ENCODE measurements at places on chromosomes 1 and 21.

DNA sequence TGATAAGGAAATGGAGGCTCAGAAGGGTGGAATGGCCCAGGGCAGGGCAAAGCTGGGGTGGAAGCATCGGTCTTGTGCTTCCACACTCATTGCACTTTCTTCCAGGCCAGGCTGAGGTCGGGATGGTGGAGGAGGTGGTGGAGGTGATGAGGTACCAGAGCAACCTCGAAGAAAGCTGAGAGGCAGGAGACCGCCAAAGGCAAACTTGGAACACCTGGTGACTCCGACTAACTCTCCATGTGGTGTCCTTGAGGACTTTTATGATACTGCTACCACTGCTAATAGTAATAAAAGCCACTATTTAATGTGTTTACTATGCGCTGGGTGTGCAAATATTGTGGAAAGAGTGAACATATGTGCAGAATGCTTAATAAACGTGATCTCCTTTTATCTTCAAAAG lies 16.9 kb upstream of the BTG2 start:
- no peak for DNase-seq

- no peak for DNase-seq
Measured at GRCh38 chr1:227388214-227389168, 70.2 kb upstream of the CDC42BPA start.

GRCh38 chr1:62444701-62445100 lies 7.9 kb downstream of the USP1 start:
- DNase-seq: no peak

DNA sequence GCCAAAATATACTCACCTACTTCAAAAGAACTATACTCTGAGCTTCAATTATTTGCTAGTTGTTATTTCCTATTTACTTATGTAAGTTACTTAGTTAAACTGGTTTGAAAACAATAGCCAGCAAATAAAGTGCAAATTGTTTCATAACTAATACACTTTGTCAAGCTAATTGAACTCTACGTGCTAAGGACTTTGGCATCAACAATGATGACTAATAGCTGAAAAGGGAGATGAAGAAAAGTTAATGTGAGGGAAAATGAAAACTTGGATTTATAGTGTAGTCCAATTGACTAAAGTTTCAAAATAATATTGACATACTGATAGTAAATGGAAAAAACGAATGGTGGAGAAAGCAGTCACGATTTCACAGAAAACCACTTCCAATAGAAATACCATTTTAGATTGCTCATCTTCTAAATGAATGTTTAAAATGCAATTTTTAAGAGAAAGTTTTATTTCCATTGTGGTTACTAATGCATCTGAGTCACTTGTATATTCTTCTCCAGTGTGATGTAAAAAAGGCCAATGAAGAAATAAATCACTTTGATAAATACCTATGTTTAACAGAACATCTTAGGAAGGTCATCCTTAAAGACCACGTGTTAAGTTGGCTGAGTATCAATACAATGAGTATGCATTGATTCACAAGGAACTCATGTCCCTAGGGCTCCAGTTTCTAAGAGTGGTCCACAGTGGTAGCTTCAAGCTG lies 455.2 kb downstream of the LTN1 start:
- no peak for DNase-seq

DNA sequence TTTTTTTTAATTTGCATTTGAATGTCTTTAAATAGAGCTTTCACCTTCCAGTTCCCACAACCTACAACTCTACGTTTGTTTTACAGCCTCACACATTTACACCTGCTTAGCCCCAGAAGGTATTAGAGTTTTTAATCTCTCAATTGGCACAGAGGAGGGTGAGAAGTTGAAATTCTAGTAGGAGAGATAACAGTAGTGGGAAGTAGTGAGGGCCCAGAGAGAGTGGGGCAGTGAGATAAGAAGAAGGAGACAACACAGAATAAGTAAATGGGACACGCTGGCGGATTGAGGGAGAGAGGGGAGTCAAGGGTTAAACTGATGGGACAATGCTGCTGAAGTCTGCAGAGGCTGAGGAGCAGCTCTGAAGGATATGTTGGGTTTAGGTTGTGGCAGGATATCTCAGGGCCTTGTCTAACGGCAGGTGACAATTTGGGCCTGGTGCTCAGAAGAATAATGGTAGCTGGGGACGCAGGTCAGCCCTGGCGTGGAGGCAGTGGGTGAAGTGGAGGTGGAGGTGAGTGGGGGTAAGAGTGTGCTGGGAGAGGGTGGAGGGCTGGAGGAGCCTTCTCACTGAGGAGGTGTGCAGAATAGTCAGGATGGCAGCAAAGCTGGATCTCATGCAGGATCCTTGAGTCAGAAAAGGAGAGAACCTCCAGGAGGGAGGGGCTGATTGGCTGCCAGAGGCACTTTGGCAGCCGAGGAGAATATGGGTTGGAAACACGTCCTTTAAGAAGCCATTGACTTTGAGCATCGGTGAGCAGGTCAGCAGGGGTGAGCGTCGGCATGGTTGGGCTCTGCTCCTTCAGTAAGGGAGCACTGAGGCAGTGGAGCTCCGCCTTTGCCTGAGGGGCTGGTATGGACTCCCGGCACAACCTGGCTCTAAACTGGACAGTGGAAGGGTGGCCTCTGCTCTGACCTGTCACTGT lies 72.9 kb downstream of the SYT6 start:
- DNase-seq: no peak

DNA sequence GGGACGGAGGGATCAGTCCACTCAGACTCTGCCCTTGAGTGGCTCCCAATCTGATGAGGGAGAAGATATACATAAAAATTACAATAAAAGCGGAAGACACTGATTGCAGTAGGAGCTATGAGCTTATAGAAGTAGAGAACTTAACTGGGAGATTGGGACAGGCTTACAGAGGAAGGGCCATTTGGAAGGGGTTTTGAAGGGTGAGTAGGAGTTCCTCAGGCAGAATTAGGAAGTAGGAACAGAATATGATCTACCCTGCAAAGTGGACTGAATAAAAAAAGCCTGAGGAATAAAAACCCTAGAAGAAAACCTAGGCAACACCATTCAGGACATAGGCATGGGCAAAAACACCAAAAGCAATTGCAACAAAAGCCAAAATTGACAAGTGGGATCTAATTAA lies 9.2 kb upstream of the WASF2 start:
- DNase-seq: no peak

DNA sequence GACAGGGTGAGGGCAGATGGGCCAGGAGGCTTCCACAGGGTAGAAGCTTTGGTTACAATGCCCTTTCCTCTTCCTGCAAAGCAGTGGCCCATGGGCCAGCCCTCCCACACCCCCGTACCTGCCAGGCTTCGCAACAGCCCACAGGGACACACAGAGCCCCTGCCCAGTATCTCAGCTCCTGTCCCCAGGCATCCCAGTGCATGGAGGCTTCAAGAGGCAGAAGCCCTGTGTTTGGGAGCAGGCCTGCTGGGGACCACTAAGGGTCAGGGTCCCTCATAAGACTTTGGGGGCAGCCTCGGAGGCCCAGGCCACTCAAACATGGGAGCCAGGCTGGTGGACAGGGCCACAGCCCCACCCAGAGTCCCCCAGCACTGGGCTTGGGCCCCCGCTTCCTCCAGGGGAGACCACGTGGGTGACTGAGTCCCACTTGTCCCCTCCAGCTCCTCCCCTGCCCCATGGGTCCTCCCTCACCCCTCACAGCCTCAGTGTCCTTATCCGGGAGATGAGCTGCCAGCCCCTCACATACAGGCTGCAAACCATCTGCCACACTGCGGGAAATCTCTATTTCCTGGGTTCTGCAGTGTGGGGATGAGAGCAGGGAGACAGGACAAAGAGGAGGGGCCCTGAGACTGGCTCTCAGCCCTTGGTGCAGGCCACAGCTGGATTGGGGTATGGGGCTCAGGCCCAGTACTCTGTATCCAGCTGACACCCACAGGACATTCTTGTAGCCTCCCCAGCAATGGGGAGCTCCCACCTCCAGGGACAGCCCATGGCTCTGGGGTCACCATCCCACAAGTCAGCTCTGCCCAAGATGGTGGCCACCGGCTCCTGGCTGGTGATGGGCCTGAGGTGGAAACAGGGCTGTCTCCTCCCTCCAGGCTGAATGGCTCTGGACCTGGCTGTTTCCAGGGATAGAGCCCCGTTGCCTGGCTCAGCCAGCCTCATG lies 50.7 kb downstream of the WNT9A start:
- no peak for DNase-seq

- no peak for DNase-seq
Measured at GRCh38 chr21:37817242-37817641, 99.0 kb downstream of the KCNJ6 start.

DNA sequence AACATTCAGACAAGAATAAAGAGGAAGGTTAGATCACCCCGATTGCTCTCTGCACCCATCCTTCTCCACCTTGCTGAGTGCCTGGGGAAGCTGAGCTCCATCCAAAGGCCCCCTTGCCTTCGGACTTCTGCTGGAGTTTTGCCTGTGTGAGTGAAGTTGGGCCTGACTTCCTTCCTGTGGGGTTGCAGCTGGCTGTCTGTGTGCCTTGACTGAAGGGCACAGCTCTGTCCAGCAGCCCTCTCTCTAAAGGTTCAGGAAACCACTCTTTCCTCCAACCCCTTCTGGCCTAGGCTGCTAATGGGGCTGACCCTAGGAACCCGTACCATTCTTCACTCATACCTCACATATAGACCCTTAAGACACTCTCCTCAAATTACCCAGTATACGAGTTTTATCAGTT lies 173.4 kb upstream of the HMCN1 start:
- no peak for DNase-seq

DNA sequence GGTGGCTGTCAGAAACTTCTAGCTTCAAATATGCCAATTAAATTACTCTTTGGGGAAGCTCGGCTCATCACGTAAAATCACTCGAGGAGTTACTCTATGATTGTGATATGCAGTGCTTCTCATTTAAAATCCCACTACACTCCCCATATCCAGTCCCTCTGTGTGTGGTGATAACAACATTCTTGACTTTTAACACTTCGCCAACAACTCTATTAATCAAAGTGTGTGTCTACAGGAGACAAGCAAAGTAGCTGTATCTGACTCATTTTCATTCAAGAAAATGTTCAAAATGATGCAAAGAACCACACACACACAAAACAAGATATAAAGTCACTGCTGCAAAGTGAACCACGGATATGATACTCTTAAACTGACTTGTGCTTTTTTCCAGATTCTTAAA lies 341.3 kb downstream of the DSCAM start:
- DNase-seq: no peak

DNA sequence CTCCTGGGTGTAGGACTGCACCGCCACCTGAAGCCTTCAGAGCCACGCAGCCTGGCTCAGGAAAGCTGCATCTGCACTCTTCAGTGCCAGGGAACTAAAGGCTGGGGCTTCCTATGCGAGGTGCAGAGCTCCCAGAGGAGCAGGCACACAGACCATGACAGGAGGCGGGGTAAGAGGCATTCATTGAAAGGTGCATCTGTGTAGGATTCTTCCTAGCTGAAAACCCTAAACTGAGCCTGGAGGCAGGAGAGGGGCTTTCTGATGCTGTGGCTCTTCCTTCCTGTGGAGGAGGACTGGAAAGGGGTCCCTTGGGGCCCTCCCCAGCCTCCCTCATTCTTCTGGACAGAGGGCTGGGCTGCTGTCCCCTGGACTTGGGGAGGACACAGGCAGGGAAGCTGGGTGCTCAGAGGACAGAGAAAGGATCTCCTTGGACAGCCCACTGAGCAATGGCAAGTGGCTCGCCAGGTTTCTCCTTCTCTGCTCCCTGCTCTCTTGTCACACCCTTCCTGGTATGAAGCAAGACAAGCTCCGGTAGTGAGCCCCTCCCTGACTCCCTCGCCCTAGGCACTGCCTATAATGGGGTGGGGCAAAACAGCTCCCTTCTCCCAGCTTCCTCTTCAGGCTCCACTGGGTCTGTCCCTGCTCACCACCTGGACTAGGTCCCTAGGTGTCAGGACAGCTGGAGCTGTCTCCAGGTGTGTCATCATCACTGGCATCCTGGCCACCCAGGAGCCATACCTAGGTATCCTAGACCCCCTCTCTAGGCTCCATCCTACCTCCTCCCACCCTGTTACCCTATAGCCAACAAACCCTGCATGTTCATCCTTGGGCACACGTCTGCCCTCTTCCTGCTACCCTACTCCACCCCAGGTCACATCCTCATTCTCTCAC lies 20.0 kb downstream of the S100A6 start:
- DNase-seq: no peak

GRCh38 chr1:158153746-158154444 lies 26.8 kb upstream of the CD1D start:
- DNase-seq: no peak

- no peak for DNase-seq
Measured at GRCh38 chr1:232841823-232842565, 36.8 kb downstream of the MAP10 start.

DNA sequence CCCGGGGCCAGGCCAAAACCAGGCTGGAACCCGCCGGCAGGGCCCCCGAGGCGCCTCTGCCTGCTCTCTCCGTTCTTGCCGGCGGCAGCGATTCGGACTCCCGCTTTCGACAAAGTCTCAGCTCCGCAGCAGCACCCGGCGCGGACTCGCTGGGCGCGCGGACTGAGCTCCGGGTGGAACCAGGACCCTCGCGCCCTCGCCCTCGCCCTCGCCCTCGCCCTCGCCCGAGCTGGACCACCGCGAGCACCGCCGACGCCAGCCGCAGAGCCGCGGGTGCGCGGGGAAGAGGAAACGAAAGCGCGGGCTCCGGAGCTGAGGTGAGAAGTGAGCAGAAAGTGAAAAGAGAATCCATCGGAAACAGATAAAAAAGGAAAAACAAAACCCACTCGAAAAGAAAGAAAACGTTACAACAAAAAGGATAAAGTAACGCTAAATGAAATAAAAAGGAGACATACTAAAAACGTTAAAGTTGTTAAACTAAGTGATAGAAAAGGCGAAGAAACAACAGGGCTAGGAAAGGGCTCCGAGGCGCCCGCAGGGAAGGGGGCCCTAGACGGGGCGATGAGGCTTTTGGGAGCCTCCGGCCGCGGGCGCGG lies 64.9 kb downstream of the MEF2D start:
- no peak for DNase-seq

- DNase-seq: no peak
Measured at GRCh38 chr1:175067362-175068106, at the start of gene TNN. TSS of gene TNN (plus strand) at chr1:175067833. CDS start at chr1:175077419, 9,586 bp downstream.

GRCh38 chr1:28437924-28438699 lies 67.7 kb upstream of the RCC1 start:
- no peak for DNase-seq

DNA sequence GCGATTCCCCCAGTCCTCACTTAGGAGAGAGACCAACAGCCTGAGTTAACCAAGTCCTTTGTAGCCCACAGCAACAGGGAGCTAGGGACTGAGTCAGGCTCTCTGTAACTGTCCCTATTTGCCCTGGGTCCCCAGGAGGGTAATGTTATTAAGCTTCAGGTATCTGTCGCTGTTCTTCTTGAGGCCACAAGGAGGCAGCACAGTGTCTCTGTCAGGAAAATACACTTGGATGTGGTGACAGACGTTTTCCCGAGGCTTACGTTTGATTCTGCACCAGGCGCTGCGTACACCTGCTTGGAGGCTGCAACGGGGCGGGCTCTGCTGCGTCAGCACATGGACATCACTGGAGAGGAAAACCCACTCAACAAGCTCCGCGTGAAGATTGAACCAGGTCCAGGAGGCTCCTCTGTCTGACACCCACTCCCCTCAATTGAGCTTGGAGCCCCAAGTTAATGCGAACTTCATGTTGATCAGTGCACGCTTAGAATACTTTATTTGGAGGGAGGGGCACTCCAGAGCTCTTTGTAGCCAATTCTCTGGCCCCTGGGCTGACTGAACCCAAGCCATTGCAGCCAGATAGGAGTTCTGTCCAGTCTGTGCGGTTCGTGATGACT lies 10.7 kb upstream of the ELF3 start:
- DNase-seq: no peak
